Activated T-cell treated with anti-CD3 and anti-CD28 coated beads for 4 hours (primary cell): ENCODE measurements at places on chromosomes 1 and 21.

DNA sequence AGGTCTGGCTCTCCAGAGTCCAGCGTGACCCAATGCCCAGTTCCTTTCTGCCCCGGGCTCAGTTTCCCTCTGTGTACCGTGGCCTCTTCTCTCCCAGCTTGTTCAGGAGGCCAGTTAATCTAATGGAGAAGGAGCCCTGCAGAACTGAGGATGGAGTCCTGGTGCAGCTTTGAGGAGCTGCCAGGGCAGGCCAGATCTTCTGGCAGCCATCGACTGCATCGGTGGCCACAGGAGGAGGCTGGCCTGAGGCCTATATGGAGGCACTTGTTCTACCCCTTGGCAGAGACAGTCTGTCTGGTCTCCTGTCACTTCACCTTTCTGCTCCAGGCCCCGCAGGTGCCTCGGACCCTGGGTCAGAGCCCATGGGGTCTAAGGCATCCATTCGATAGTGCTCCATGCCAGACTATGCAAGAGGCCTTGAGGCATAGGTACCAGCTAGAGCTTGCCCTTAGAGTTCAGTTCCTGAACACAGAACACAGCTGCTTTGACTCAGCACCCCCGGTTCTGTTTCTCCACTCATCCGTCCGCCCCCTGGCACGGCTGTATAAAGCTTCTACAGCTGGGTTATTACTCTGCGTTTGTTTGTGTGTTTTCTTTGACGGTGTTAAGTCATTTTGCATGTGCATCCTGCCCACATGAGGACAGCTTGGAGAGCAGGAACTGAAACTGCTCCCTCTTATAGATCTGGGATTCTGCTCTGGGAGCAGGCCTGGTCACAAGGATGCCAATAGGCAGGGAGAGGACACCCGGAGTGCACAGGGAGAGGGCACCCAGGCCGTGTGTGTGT, 18.5 kb upstream of the LRRN2 start:
- no peak for DNase-seq

DNA sequence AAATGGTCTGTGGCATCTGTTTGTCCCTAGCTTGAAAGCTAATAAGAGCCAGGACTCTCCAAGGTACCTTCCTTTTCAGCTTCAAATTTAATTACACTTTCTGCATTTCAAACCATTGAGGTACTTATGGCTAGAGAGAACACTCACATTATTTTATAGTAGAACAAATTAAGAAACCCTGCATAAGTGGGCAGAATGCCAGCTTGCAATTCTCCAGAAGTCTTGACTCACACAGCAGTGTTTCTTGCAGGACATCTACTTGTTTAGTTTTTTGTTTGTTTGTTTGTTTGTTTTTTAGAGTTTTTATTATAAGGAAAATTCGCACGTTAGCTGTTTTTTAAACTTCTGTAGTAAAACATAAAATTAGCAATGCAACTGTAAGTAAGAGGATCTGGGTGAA, 397.2 kb downstream of the NEGR1 start:
- no peak for DNase-seq

DNA sequence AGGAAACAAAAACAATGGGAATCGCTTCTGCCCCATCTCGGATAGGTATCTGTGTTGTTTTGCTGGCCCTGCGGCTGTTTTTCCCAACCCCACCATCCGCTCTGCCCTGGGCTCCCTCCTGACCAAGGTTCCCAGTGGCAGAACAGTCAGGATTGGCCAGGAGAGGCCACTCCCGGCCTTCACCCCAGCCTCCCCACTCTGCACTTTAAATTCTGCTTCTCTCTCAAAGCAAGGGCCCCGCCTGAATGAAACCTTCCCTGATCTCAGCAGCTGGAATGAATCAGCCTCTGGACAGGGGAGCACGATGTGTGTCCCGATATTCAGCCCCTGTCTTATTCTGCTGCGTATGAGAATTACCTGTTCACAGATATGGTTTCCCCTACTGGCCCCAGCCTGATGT, 16.3 kb downstream of the C1orf115 start:
- DNase-seq: no peak

DNA sequence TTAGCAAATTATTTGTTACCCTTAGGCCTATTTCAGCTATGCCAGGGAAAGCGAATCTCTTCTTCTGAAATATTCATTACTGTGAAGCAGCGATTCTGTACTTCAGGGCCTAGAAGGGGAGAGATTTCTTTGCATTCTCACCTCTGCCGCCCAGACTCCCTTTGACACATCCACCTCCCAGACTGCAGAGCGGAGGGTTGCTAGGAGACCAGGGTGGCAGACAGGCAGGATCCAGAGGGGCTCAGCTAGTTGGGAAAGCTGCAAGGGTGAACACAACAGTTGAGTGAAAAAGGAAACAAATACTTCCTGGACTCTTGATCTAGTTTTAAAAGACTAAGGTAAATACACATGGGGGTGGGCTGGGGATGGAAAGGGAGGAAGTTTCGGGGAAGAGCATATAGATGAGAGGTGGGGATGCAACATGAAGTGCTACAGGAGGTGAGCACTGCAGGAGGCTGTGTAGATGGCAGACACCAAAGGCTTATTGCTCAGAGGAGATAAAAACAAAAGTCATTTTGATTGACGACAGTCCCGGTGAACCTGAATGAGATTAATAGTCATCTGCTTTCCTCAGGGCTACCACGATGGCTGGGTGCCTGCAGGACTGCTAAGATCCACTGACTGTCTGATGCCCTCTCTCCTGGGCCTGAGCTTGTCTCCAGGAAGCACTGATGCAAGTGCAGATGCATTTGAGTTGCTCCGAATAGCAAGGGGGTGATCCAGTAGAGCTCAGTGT, 26.4 kb upstream of the RAB3GAP2 start:
- DNase-seq: no peak
